T-helper 17 cell (primary cell): ENCODE measurements at places on chromosomes 12 and 14. TPM values are rescaled to one million over a fixed set of nuclear protein-coding genes. Genes with fewer than 3 reads are reported as not detected.
A peak's percentile ranks its signal among the peaks of the same experiment; 100 is the strongest.

DNA sequence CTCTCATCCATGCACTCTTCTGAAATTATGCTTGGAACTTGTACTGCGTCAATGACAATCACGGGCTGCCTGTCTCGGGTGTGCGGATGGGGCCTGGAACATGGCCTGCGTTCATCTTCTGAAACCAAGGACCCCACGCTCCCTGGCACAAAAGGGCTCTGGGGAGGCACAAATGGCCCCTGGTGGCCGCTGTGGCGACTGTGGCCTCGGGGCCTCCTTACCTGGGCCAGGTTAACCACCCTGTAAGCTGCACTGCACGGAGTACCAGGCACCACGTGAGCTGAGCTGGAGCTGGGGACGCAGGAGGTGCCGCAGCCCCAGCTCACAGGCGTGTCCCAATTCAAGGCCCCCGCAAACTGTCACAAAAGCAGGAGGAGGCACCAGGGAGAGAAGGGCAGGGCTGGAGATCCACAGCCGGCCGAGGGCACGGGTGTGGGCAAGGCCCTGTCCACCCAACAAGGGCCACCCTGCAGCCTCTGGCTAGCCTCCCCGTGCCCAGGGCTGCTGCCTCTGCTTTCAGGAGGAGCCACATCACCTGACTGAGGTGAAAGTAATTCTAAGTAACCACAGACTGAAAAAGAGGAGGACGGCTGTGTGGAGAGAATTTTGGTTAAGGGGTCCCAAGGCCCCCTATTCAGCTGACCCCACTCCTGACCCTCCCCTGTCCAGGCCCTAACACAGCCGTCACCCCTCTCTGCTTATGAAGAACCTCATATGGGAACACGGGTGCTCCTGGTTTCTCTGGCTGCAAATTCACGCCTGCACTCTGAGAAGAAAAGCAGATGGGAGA lies 61.1 kb upstream of the GALNT9 start:
- no peak for DNase-seq

DNA sequence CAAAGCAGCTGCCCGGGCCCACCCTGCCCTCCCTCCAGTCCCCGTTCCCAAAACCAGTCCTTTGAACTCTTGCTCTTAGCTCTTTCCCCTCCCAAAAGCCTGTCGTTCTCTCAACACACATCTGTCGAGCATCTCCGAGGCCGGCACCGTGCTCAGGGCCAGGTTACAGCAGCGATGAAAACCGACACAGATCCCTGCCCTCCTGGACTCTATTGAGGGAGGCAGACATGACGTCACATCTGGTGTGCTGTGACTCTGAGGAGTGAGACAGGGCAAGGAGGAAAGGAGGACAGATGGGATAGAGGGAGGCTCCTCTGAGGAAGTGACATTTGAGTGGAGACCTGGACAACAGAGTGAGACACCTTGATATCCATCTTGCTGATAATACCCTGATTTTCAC lies 34.6 kb upstream of the PWP1 start:
- DNase-seq: no peak

GRCh38 chr12:120590741-120591407 lies 9.7 kb upstream of the POP5 start:
- DNase-seq: no peak

DNA sequence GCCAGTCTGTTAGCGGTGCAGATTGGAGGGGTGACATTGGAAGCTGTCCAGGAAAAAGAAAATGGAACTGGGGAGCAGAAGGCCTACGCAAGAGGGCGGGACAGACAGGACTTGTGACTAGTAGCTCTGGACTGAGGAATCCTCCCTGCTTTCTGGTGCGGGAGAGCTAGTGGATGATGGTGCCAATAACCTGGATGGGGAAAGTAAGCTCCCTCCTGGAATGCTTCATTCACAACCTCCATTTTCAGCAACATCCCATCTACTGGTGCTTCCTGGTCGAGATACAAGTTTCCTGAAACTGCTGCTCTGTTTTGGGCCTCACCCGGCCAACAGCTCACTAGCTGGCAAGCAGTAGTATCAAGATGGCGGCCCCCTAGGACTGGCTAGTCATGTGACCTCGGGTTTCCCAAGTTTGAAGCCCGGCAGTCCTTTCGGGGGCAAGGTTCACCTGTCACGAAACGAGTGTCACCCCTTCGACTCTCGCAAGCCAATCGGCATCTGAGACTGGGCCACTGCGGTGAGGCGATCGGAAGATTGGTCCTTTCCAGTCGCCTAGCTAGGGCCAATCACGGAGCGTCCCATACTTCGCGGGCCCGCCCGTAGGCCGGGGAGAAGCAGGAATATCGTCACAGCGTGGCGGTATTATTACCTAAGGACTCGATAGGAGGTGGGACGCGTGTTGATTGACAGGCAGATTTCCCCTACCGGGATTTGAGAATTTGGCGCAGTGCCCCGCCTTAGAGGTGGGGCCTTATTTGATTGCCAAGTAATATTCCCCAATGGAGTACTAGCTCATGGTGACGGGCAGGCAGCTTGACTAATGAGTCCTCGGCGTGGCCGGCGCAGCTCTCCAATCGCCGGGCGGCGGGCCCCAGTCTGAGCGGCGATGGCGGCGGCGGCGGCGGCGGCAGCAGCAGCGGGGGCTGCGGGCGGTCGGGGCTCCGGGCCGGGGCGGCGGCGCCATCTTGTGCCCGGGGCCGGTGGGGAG lies at the start of gene PABPN1:
PABPN1 (plus strand) TSS at position 874 of the 988 bp plus-strand sequence; CDS start at position 887, 13 bp downstream.
- DNase-seq: peak; percentile 92

- DNase-seq: no peak
These were observed 343.4 kb upstream of the KITLG start for GRCh38 chr12:88923631-88924030.

- DNase-seq: no peak
These were observed 1498.5 kb upstream of the TMEM132C start for GRCh38 chr12:126768517-126768916.

DNA sequence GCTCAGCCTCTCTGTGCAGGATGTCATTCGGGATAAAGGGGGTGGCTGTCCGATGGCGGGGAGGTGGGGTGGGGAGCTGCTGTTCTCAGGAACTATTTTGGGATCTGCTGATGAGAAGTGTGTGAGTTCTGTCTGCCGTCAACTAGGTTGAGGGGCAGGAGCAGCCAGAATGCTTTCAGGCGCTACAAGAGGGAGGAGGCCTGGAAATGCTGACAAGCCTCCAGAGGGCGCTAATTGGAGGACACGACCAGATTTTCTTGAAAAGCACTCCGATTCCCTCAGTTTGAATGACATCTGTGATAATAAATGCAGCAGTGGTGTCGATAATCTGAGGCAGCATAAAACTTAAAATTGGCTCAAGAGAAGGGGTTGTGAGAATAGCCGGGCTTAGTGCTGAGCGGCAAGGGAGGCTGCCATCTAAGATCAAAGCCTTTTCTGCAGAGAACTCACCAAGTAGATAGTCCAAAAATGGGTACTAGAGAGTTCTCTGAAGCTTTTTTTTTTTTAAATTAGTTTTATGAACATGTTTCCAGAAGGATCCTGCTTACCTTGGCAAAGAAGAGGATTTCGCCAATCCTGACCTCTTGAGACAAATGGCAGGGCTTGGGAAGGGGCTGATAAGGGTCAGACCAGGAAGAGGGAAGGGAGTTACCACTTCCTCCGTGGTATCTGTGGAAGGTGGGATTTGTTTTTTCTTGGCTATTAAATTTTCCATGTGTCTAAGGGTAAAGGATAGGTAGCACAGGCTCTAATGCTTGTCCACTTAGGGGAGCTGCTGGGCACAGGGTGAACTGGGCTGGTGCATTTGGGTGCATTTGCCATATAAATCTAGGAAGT lies 94.4 kb downstream of the CRACR2A start:
- DNase-seq: no peak

- no peak for DNase-seq
These were observed 2.7 kb downstream of the FZD10 start for GRCh38 chr12:130164936-130165335.

DNA sequence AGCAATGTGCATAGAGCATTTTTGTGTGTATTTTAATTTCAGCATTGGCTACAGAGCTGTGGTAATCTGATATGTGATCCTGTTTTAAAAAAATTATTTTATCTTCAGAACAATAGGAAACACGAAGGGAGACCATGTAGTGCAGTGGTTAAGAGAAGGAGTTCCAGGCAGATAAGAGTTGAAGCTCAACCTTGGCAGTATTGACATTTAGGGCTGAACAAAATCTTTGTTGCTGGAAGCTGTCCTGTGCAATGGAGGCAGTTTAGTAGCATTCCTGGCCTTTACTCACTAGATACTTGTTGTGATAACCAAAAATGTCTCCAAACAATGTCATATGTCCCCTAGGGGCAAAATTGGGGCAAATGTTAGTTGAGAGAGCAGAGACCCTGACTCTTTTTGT lies 59.2 kb downstream of the CHST11 start:
- DNase-seq: no peak

- DNase-seq: no peak
These were observed 115.2 kb upstream of the PELI2 start for GRCh38 chr14:56002876-56003625.

GRCh38 chr12:79773896-79774295 lies 83.1 kb upstream of the PAWR start:
- DNase-seq: no peak

DNA sequence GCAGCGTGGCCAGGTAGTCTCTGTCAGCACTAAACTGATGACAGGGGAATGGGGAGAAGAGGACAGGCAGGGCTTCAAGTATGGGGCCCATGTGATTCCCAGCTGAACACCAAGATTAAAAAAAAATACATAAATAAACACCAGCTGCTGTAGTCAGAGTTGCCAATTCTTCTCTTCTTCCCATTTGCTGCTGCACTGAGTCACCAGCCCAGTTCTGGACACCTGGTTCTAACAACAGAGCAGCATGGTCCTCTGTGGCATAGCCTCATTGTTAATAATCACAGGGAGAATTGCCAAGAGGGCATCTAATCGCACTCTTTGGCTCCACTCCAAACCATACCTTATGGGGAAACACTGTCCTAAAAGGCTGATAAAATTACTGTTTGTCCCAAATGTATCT lies 15.1 kb downstream of the PPM1H start:
- DNase-seq: no peak

DNA sequence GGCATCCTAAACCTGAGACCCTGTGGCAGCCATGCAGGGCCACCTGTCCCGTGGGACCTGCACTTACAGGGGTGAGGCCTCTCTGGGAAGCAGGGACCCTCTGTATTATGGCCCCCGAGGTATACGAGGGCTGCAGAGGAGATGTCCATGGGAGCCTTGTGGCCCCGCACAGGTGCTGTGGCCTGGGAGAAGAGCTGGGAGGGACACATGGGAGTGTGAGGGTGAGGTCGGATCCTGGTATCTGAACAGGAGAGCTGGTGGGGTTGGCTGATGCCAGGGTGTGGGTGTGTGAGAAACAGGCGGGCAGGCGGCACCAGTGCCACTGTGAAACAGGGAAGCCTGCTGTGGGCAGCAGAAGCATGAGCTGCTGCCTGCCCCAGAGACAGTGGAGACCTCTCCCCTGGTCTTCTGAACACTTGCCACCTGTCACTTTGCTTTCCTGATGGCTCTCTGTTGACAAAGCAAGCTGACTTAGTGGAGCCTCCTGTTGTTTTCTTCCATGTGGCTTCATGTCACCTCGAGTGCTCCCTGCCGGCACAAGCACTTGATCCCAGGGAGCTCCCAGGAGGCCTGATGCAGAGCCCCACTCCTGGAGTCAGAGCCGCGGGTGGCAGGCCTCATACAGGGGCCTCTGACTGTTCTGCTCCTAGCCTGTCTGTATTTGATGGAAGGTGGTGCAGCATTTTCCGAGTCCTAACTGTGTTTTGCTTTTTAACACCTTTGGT lies 19.8 kb upstream of the AMN start:
- DNase-seq: no peak

GRCh38 chr12:128298091-128298748 lies 31.2 kb downstream of the TMEM132C start:
- no peak for DNase-seq

GRCh38 chr12:18483698-18484325 lies 222.5 kb downstream of the PIK3C2G start:
- no peak for DNase-seq

- DNase-seq: no peak
These were observed 765.2 kb downstream of the NOVA1 start for GRCh38 chr14:25832585-25832984.

GRCh38 chr14:53209370-53209769 lies 56.2 kb upstream of the DDHD1 start:
- no peak for DNase-seq

- no peak for DNase-seq
These were observed 1.1 kb downstream of the JAG2 start for GRCh38 chr14:105167303-105168092.

DNA sequence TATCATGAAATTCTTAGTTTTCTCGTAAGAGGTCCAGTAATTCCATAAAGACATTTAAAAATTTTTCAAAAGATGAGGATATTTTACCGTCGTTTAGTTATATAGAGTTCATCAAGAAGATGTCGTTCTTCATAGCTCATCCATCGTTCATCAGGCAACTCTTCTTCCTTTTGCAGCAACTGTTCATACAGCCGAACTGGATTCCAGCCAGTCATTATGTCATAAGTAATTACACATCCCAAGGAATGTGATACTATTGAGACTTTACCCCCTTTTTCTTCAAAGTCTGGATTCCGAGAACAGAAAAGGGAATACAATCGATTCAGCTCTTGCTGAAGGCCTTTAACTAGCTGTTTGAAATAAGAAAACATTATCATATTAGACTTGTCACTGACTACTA lies 90.3 kb downstream of the DDHD1 start:
- DNase-seq: no peak

- DNase-seq: no peak
These were observed 231.4 kb downstream of the TTC6 start for GRCh38 chr14:37826869-37827268.

DNA sequence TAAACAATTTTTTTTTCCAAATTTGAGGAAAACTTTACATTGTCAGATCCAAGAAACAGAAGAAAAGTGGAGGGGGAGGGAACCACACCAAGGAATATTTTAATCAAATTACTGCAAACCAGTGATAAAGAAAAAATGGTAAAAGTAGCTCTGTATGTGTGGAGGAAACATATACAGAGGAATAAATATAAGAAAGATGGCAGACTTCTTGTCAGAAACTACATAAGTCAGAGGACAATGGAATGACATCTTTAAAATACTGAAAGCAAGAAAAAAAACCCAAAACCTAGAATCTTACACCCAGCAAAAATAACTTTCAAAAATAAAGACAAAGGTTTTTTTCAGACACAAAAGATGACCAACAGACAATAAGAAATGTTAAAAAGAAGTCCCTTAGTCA lies 10.2 kb upstream of the LLPH start:
- DNase-seq: no peak

DNA sequence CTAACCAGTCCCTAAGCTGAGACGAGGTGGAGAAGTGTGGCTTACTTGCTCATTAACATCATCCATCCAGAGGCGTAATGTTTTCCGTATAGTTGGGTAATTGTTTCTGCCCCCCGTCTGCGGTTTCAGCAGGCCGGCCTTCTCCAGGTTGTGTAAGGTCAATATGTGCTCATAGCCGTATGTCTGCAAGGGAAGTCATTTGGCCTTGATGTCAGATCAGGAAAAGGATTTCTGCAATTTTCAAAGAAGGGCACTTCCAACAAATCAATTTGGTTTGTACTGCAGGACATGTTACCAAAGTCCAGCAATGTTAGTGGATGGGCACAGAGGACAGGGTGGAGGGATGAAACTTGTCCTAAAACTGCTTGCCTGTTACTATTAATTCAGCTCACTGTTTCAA lies 9.9 kb upstream of the DIABLO start:
- no peak for DNase-seq

Gene DYNLL1
- 72.2 TPM for total RNA-seq

Gene NGDN
- total RNA-seq: 120 TPM

Gene PTPN6
- total RNA-seq: 177 TPM

Gene PTPRO
- 4.5 TPM for total RNA-seq

Gene TSFM
- total RNA-seq: 17.9 TPM

Gene WNT5B
- total RNA-seq: not detected

Gene NPFF
- not detected for total RNA-seq

Gene PSMA6
- total RNA-seq: 117 TPM
